ENCODE measurements at places on chromosomes 1 and 21.

- no peak for DNase-seq
Measured at GRCh38 chr21:42118901-42119300, 47.8 kb downstream of the UMODL1 start.

- no peak for DNase-seq
Measured at GRCh38 chr1:171161431-171161830, 23.7 kb upstream of the FMO2 start.

GRCh38 chr1:155509064-155509463 lies 53.5 kb downstream of the ASH1L start:
- no peak for DNase-seq

- no peak for DNase-seq
Measured at GRCh38 chr1:59833991-59834390, 19.2 kb downstream of the HOOK1 start.

DNA sequence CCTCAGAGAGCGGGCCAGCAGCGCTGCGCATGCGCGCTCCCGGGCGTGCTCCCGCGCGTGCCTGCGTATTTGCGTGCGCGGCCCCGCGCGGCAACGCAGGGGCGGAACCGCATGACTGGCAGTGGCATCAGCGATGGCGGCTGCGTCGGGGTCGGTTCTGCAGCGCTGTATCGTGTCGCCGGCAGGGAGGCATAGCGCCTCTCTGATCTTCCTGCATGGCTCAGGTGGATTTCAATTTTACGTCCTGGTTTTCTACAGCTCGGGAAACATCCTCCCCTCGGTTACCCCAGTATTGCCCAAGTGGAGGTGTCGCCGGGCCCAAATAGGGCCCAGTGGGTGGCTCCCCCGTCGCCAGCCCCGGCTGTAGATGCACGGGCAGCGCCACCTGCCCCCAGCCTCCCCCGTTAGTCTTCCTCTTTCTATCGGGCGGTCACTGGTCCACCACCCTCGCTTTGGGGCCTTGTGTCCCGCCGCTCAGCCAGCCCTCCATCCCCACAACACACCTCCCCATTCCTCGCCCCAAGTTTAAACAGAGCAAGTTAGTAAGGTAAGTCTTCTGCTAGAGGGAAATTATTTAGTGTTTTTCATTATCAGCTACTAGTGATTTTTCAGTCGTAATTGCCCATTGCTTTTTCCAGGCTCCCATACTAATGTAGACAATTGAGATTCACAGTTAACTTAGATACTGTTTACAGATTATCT lies at the start of gene LYPLAL1:
Gene LYPLAL1, plus strand, starts transcription at position 121 of the 702 bp plus-strand sequence. Its CDS starts 13 bp downstream, at position 134.
- DNase-seq, result peak; percentile 85

GRCh38 chr1:10484521-10484920 lies 9.8 kb downstream of the PEX14 start:
- no peak for DNase-seq

GRCh38 chr1:93591676-93592550 lies 89.7 kb downstream of the BCAR3 start:
- DNase-seq, result no peak

GRCh38 chr1:157097692-157098091 lies 1.9 kb downstream of the ETV3L start:
- no peak for DNase-seq

DNA sequence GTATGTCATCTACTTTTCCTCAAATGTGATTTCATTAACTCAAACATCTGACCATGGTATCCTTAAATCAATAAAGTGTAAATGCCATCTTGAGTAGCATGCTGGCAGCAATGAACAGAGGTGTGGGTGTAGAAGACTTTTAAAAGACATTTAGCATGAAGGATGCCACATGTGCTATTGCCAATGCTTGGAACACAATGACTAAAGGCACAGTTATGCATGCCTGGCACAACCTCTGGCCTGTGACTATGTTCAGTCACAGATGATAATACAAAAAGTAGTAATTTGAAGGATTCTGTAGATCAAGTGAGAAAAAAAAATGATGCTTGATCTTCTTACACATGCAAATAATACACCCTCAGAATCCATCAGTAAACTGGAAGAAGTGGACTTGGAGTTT lies 938.9 kb upstream of the ADGRL4 start:
- no peak for DNase-seq

DNA sequence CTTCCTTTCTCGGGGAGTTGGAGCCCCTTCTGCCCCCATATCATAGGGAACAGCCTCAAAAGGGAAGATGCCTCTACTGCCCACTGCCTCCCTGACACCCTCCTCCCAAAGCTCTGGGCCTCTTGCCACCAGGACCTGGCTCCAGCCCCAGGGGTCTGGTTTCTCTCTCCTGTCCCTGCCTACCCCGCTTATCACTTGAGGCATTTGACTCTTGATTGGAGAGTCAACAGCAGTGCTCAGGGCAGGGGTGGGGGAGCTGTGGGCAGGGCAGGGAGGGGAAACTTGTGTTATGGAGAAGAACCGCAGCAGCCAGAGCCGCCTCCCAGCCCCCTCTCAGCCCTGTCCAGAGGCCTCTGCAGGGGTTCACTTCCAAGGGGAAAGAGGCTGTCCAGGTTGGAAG lies 573 bp downstream of the TRIM63 start:
- DNase-seq, result no peak

DNA sequence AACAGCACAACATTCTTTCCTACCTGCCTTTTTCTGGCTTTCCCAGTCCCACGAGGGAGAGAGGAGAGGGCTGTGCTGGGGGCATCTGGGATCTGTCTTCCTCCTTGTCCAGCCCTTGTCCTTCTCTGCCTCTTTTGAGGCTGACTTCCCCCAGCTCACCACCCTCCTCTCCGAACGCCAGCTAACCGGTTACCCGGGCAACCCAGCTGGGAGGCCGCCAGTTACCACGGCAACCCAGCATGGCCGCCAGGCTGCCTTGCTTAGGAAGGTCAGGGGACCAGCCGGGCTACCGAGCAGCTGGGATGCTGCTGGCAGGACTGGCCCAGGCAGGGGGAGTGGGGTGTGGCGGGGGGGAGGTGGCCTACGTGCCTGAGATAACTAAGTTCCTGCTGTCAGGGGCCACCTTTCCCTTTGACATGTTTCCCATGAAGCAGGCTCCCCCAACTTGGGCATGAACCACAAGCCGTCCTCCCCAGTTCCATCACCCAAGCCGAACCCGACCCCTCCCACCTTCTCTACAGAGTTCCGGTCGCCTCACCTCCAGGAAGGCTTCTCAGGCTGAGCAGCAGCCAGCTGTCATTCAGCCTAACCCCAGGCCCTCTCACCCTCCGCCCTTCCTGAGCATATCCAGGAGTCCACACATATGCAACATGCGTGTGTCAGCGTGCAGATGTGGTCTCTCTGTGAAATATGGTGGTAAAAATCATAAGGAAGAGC lies 8.7 kb downstream of the PLEKHA6 start:
- DNase-seq, result no peak

DNA sequence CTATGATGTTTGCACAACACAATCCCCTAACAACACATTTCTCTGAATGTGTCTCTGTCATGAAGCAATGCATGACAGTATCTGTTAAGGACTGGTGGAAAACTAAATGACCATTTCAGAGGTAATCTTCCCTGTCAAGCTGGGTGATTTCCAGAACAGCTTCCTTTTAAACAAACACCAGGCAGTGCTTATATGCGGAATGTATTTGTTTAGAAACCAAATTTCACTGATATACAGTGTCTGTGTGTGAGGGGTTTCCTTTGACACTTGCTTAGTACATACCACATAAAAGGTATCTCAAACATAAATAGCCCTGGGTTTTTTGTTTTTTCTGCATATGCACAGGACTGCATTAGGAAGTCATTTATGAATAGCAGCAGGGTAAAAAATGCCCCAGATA lies 95.6 kb downstream of the TGFBR3 start:
- no peak for DNase-seq

DNA sequence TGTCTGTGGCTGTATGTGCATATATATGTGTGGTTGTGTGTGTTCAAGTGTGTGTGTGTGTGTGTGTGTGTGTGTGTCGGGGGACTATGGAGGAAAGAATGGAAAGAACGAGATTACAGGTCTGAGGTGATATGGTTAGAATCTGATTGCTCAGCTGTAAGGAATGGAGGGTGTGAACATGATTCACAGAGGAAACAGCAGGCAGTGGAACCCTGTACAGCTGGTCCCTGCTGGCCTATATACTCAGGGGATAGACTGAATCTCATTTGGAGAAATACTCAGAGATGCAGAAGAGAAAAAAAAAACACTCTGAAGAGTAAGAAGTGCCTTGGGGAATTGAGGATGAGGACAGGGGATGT lies 180.1 kb upstream of the ESRRG start:
- no peak for DNase-seq

DNA sequence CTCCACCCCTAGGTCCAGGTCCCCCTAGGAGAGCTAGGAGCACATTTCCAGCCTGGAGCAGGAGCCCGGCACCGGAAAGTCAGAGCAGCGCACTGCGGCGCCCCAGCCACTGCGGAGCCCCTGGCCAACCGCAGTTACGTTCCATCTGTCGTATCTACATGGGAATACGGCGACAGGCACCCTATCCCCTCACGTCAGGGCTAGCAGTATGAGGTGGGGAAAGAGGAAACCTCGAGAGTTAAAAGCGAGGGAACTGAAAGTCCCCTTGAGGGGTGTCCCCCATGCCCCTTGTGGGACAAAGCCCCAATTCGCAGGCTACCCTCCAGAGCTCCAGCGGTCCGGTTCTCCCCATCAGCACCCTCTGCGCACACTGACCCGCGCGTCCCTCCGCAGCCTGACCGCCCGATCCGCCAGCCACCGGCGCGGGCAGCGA lies 995 bp downstream of the COLGALT2 start:
- DNase-seq, result no peak

GRCh38 chr1:238767321-238767720 lies 619.0 kb upstream of the CHRM3 start:
- DNase-seq, result no peak

- no peak for DNase-seq
Measured at GRCh38 chr1:88801575-88802208, 89.7 kb downstream of the GTF2B start.

- DNase-seq, result no peak
Measured at GRCh38 chr1:167964646-167965045, 27.8 kb upstream of the MPC2 start.

GRCh38 chr1:19872190-19872589 lies 10.0 kb upstream of the OTUD3 start:
- no peak for DNase-seq

DNA sequence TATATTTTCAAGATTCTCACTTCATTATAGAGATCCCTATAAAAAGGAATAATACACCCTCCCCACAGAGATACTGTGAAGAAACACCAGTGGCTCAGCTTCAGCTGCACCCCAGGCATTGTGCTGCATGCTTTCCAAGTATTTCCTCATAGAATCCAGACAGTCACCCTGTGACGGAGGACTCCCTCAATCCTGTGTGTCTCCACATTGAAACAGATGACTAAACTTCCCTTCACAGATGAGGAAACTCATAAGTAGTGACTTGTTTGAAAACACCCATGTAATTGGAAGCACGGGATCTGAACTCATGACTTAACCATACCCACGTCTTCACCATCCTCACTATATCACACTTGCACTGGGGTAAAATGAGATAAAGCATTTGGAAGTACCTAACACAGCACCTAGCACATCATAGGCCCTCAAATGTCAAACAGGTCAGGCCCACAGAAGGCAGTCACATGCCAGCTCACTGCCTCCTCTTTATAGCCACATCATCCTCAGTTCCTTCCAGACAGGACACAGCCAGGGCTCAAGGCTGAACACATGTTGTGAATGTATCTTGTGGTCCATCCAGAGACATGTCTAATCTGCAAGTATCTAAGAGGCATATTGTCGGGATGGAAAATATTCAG lies 55.2 kb downstream of the GPR161 start:
- no peak for DNase-seq

DNA sequence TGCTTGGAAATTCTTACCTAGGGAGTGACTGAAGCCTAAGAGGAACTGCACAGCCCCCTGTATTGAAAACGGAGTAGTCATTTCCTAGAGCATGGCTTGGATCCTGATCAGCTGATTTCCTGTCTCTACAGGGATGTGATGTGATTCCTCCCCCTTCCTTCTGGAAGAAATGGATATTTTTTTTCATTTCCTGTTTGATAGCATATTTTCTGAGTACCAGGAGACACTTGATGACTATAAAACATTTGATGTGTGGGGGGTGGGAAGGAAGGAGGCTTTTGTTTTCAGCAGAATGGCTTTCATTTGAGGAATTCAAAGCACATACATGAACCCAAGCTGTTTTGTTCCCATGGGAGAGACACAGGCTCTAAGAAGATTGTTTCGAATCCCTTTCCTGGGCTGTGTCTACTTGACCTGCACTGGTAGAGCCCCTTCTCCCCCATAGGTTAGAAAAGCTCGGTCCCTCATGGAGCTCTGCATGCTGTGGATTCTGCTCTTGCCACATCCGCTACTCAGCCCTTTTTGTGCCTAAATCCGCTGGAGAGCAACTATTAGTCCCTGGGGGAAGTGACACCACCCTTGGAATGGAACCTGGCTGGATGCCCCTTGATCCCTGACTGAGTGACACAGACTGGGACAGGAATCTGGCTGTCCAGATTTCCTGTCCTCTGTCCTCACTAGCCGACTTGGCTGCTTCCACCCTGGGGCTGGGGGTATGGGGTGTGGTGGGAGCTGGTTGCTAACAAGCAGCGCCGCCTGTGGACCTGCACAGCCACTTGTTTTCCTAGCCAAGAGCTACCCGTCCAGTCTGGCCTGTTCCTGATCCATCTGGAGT lies 71.8 kb upstream of the MACF1 start:
- no peak for DNase-seq

DNA sequence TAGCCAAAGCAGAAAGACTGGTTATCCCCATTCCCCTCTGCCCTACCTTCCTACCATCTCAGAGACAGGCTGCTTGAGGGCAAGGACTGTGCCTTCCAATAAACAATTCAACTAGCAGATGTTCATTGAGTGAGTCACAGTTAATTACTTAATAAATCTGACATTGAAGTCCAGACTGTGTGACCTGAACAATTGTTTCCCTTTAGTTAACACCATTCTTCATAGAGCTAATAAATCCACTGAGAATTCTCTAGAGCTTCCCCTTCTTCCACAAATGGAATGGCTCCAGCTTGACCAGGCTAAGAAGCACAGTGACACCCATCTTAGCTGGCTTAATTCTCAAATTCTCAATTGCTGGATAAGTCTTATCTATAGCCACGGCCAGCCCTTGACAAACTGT lies 61.9 kb upstream of the GJA5 start:
- DNase-seq, result no peak

DNA sequence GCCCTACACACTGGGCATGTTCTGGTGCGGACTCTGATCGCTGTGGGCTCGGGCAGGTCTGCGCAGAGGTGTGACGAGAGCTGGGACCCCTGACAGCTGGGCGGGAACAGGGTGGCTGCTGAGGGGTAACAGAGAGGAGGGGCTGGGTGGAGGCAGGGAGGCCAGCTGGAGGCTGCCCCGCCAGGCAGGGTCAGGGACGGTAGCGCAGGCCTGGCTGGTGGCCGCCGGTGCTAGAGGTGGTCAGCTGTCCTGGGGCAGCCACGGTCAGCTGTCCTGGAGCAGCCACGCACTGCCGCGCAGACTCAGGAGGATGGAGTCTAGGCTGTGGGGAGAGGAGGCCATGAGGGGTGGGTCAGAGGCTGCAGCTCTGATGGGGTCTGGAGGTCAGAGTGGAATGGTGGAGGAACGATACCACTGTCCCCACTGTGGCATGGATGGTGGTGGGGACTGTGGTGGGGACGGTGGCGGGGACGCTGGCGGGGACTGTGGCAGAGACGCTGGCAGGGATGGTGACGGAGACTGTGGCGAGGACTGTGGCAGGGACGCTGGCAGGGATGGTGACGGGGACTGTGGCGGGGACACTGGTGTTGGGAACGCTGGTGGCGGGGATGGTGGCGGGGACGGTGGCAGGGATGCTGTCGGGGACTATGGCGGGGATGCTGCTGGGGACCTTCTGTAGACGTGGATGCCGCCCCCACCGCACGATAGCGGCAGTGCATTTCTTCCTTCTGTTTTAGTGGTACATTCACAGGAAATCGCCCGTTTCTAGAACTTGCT lies 21.3 kb upstream of the LRRC3 start:
- DNase-seq, result no peak

GRCh38 chr21:45132841-45133573 lies 58.6 kb downstream of the ADARB1 start:
- no peak for DNase-seq
